Cardiac fibroblast (primary cell): ENCODE measurements at places on chromosomes 4 and X.

DNA sequence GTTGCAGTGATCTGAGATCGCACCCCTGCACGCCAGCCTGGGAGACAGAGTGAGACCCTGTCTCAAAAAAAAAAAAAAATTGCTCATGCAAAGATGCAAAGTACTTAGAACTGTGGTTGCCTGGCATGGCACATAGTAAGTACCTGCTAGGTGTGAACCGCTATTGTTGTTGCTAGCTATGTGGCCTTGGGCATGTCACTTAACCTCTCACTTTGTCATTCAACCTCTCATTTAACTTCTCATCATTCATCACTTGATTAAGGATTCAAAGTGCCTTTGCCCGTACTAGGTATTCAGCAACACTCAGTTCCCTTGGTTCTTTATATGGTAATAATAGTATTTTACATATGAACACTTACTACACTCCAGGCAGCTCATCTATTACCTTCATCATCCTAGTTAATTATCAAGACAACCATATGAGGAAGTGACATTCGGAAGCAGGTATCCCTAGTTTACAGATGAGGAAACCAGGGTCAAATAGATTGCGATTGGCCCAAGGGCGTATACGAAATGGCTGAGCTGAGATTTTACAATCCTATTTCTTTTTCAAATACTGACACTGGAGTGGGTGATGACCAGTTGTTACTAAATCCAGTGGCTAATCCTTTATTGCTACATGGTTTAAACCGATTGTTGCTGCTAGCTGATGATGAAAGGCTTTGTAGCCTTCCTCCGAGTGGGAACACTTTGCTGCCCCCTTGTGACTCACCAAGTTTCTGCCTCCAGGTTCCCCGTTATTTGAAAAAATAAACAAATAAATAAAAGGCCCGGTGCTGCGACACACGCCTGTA, 28.8 kb upstream of the SOWAHD start:
- peak; percentile 83 for DNase-seq

DNA sequence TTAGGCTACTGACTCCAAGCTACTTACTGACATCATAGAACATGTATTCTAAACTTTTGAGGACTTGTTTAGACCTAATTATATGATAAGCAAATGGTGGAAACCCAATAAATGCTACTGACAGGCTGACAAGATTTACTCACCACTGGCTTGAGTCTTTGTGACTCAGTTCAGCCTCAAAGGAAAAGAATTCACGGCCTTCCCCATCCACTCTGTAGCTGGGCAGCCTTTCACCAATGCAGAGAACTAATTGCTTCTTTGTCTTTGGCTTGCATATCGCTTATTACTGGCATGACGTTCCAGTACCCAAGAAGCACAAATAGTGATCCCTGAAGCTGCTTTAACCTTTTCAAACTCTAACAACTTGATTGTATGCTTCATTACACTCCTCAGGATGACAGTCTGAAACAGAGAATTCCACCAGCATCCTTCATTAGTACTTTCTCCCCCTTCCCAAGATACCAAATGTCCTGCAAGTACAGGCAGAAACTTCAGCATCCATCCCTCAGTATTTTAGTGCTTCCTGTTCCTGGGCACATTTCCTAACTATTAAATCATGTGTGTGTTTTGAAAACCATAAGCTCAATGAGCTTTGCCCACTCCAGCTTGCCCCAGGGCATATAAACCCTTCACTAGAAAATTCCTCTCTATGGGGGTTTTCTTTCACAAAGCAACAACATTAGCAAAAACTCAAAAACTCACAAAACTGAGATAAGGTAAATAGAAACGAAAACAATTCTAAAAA, 298.1 kb upstream of the SLC7A11 start:
- DNase-seq = no peak

- no peak for DNase-seq
Measured at GRCh38 chrX:155995321-155995875, 2.1 kb upstream of the IL9R start.

- DNase-seq = no peak
Measured at GRCh38 chr4:2084316-2084715, 25.2 kb downstream of the NAT8L start.

DNA sequence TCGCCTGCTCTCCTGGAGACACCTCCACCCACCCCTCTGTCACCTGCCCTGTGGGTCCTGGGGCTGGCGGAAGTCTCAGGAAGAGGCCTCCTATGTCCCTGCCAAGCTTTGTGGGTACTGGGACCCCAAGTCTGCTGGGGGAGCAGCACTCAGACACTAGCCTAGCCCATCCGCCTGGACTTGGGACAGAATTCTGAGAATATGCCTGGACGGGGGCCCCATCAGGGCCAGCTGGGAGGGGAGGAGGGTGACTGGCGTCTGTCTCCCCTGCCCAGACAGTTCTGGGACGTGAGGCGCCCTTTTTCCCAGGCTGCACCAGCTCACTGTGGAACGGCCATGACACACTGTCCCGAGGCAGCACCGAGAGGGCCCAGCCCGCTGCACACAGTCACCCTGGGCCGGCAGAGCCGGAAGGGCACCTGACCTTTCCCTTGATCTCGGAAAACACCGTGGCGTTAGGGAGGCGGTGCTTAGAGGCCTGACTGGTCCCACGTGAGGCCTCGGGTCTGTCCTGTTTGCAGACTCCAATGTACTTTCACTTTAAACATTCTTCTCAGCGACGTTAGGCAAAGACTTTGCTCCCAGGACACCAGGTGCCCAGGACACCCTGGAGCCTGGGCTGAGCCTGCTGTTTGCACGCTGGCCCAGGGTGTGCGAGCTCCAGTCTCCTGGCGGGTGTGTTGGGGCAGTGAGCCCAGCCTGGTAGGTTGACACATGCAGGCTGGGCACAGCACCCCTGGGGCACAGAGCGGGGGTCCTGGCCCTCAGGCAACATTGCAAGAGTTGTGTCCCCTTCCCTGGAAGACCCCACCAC, 700 bp downstream of the SLC26A1 start:
- no peak for DNase-seq

DNA sequence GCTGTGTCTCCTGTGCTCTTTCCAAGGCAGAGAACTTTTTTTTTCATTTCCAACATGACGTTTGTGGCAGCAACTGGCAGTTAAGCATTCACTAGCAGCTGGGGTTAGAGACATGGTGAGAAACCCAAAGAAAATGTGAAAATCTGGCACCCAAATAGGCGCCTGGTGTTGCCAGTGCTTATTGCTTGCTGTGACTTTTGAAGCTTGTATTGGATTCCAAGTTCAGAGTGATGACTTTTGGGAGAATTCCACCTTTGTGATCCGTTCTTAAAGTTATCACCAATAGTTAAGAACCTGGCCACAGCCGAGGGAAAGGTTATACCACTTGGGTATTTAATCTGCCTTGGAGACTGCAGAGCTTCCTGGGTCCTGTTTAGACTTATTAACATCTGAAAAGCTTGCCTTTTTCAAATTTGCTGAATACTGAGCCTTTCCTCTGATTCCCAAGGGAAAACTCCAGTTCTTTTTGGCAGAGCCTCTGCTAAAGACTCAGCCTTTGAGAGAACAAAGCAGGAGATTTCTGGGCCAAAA, 101.0 kb downstream of the OPHN1 start:
- DNase-seq = peak; percentile 42

DNA sequence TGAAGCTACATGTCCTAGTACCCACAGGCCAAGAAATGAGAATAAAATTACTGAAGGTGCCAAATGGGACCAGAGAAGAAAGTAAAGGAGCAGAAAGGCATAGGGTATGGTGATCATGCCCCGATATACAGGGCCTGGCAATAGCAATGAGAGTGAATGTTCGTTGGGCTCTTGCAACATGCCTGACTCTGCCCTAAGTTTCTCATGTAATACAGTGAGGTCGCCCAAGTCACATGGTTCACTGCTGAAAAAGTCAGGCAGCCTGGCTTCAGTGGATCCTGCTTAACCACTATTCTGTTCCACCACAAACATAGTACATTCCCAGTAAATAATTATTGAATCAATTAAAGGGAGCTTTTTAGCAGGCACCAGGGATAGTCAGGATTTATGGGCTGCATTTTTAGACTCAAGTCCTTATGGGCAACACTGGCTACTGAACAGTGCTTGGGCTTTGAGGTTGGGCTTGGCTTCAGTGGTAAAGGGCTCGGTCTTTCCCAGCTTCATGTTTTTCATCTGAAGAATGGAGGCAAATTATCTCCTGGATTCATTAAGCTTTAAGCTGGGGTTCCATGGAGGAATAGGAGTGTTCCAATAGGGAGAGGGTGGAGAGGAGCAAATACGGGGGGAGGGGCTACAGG, 67.1 kb upstream of the ZNF518B start:
- DNase-seq = peak; percentile 8

- peak; percentile 65 for DNase-seq
Measured at GRCh38 chr4:74391890-74392475, 27.0 kb downstream of the EREG start.

- DNase-seq = no peak
Measured at GRCh38 chr4:139658185-139658584, 7.4 kb upstream of the MGST2 start.

GRCh38 chr4:76199664-76200211, 13.9 kb downstream of the SCARB2 start:
- DNase-seq = peak; percentile 51

- no peak for DNase-seq
Measured at GRCh38 chr4:183770906-183771305, 111.8 kb downstream of the TRAPPC11 start.

- no peak for DNase-seq
Measured at GRCh38 chr4:148029781-148030180, 297.9 kb downstream of the ARHGAP10 start.

DNA sequence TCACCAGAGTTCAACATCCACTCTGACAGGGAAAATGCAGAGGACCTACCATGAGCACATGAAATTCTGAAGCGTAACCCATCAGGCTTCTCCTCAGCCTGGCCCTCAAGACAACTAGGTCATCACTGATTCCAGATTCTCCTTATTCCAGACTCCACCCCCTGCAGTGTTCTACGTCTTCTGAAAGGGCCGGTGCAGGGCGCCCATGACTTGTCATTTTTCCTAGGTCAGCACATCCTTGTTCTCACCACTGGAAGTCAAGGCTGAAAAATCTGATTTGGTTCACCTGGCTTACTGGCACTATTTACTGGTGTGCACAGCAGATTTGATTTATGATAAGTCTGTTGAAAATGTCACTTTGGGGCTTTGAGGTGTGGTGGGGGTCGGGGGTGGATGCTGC, 140.9 kb upstream of the KLF3 start:
- no peak for DNase-seq

GRCh38 chr4:90001023-90001422, 106.4 kb downstream of the MMRN1 start:
- no peak for DNase-seq

DNA sequence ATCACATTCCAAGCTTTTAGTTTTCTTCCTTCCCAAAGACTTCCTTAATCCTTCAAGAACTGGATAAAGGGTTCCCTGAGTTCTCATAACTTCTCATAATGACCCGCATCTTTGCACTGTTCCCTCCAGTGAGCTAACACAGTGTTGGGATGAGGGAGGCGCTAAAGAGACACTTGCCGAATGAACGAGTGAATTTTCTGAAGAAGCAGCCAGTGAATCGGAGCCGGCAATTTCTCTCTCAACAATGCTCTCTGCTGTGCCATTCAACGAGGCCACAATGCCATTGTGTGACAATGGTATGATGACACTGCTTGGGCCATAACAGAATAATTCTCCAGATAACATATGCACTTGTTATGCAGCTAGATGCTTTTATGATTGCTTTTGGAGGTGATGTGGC, 51.4 kb upstream of the ZFP42 start:
- DNase-seq = no peak

- DNase-seq = peak; percentile 90
Measured at GRCh38 chr4:123599061-123599919, 202.7 kb downstream of the SPRY1 start.

DNA sequence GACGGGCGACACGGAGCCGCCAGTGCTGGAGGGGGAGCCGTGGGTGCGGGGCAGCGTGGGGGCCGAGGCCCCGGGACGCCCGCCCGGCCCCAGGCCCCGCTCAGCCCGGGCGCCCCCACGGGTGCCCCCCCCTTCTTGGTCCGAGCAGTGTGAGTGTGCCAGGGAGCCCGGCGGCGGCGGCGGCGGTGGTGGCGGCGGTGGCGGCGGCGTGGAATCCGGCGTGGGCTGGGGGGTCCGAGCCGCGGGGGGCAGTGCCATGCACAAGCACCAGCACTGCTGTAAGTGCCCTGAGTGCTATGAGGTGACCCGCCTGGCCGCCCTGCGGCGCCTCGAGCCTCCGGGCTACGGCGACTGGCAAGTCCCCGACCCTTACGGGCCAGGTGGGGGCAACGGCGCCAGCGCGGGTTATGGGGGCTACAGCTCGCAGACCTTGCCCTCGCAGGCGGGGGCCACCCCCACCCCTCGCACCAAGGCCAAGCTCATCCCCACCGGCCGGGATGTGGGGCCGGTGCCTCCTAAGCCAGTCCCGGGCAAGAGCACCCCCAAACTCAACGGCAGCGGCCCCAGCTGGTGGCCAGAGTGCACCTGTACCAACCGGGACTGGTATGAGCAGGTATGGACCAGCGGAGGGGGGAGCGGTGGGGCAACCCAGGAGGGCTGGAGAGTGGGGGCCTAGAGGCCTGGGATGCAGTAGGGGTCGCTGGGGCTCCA, 466 bp downstream of the DLG3 start:
- DNase-seq = no peak

GRCh38 chrX:110043506-110043905, 40.6 kb downstream of the TMEM164 start:
- DNase-seq = no peak

DNA sequence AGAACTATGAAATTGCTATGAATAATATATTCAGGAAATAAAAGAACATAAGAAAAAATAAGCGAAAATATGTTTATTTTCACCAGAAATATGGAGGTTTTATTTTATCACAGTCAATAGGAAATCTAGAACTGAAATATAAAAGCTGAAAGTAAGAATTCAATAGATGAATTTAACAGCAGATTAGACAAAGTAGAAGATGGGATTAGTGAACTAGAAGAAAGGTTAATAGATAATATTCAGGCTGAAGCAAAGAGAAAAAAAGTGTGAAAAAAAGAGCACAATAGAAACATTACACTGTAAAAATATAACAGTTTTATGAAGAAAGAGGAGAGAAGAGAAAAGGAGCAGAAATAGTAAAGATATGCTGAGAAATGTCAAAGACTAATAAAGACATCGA, 1152.1 kb downstream of the FAT4 start:
- no peak for DNase-seq

- no peak for DNase-seq
Measured at GRCh38 chrX:3340016-3340415, 6.4 kb downstream of the MXRA5 start.

DNA sequence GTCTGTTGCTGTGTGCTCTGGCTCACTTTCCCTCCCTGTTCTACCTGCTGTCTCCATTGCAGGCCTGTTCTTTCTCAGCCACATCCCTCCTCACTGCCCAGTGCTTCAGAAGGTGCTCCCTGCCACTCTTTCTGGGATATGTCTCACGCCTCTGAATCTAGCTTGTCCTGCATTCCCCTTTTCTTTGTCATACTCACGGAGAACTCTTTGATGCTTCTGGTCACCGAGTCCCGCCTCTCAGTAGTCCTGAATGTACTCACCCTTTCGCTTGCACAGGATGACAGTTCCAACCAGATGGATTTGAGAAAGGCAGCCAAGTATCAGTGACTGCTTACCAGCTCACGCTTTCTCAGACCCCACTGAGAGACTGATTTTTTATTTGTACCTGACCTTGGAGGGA, 65.2 kb upstream of the TLR2 start:
- no peak for DNase-seq

GRCh38 chr4:8703401-8703696, 110.8 kb downstream of the CPZ start:
- no peak for DNase-seq

GRCh38 chr4:35025152-35025834, 1219.0 kb downstream of the ARAP2 start:
- no peak for DNase-seq
